ENCODE measurements at places on chromosomes 13 and 19.

GRCh38 chr19:50030937-50031336 is 5.1 kb downstream of the ZNF473 start:
- no peak for DNase-seq
- H3K27ac ChIP-seq = no peak overlapping the region
- H3K27me3 ChIP-seq = no peaks in the 10 kb centered on the region
- no peaks in the 10 kb centered on the region for H3K36me3 ChIP-seq

DNA sequence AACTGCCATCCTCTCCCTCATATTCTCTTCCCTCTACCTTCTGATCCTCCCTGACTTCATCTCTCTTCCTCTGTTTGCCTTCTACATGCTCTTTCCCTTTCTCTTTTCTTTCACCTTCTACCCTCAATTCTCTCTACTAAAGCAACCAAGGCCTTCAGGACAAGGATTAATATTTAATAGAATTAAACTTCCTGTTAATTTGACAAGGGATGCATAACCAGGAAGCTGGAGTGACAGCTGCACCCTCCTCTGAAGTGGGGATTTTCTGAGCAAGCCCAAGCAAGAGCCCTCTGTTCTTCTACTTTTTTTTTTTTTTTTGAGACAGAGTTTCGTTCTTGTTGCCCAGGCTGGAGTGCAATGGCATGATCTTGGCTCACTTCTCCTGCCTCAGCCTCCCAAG is 63.4 kb upstream of the MED4 start:
- no peak overlapping the region for H3K4me3 ChIP-seq
- no peaks in the 10 kb centered on the region for H3K27me3 ChIP-seq
- DNase-seq = no peak
- H3K4me1 ChIP-seq = peaks cover 37% of the 10 kb centered on the region
- no peaks in the 10 kb centered on the region for H3K36me3 ChIP-seq
- no peak overlapping the region for H3K27ac ChIP-seq

- H3K27ac ChIP-seq = no peak overlapping the region
- no peak for DNase-seq
- no peaks in the 10 kb centered on the region for H3K36me3 ChIP-seq
- no peaks in the 10 kb centered on the region for H3K4me1 ChIP-seq
- H3K27me3 ChIP-seq = 0 out of 2 replicates have a peak, but pooled peaks cover 13% of the 10 kb centered on the region
Observed at GRCh38 chr19:28264556-28264955, 948.4 kb downstream of the UQCRFS1 start.

GRCh38 chr13:62524061-62524460 is 1108.4 kb upstream of the PCDH20 start:
- H3K4me3 ChIP-seq = no peak overlapping the region
- no peaks in the 10 kb centered on the region for H3K36me3 ChIP-seq
- no peaks in the 10 kb centered on the region for H3K4me1 ChIP-seq
- no peaks in the 10 kb centered on the region for H3K27me3 ChIP-seq
- H3K27ac ChIP-seq = no peak overlapping the region
- no peak for DNase-seq

DNA sequence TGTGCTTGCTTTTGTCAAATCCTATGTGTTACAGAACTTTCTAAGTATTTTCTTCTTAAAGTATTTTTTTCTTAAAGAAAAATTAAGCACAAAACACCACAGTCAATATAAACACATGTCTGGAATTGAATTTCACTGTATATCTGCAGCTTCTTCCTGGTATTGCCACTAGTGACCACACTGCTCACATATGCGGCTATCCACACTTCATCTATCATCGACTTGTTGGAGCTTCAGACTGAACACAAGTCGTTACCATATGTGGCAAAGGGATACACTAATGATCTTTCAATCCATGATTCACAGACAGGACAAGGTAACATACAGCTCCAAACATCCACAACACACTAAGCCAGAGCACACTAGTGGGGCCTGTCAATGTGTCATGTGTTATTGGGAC is 498.4 kb upstream of the ARGLU1 start:
- no peak for DNase-seq
- no peak overlapping the region for H3K27ac ChIP-seq
- no peaks in the 10 kb centered on the region for H3K27me3 ChIP-seq
- no peak overlapping the region for H3K4me3 ChIP-seq
- no peaks in the 10 kb centered on the region for H3K36me3 ChIP-seq

GRCh38 chr19:55090564-55090963 is 14.9 kb downstream of the EPS8L1 start:
- H3K27me3 ChIP-seq = peaks cover 10% of the 10 kb centered on the region
- peaks cover 8% of the 10 kb centered on the region for H3K36me3 ChIP-seq
- no peak overlapping the region for H3K4me3 ChIP-seq
- peaks cover 6% of the 10 kb centered on the region for H3K4me1 ChIP-seq

DNA sequence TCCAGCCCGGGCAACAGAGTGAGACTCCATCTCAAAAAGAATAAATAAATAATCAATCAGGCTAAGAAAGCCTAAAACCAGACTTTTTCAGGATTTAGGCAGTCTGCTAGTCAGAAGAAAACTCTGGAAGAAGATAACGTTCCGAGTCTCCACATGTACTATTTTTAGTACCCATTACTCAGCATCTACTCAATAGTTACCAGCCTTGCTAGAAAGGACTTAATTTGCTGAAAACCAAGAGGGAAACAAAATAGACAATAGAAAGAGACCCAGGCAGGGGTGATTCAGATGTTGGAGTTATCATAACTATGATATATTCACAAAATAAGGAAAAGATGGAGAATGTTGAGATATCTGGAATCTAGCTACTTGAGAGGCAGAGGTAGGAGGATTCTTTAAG is 3.6 kb upstream of the LIN7B start:
- H3K4me3 ChIP-seq = no peak overlapping the region
- H3K27me3 ChIP-seq = no peaks in the 10 kb centered on the region
- peaks cover 18% of the 10 kb centered on the region for H3K36me3 ChIP-seq
- peaks cover 13% of the 10 kb centered on the region for H3K4me1 ChIP-seq
- peak overlapping the region; percentile 55 for H3K27ac ChIP-seq
- DNase-seq = peak; percentile 79

GRCh38 chr19:3821857-3822364 is 35.7 kb upstream of the MATK start:
- H3K4me3 ChIP-seq = no peak overlapping the region
- no peaks in the 10 kb centered on the region for H3K36me3 ChIP-seq
- DNase-seq = peak; percentile 53
- H3K4me1 ChIP-seq = 0 out of 2 replicates have a peak, but pooled peaks cover 7% of the 10 kb centered on the region

GRCh38 chr13:44817131-44817671 is 172.1 kb downstream of the NUFIP1 start:
- H3K27ac ChIP-seq = peak overlapping the region; percentile 42
- H3K4me1 ChIP-seq = peaks cover 33% of the 10 kb centered on the region
- H3K4me3 ChIP-seq = no peak overlapping the region
- no peaks in the 10 kb centered on the region for H3K27me3 ChIP-seq

- peaks cover 26% of the 10 kb centered on the region for H3K4me1 ChIP-seq
- no peaks in the 10 kb centered on the region for H3K27me3 ChIP-seq
- H3K36me3 ChIP-seq = no peaks in the 10 kb centered on the region
Observed at GRCh38 chr13:90485436-90485835, 862.1 kb upstream of the MIR17HG start.

DNA sequence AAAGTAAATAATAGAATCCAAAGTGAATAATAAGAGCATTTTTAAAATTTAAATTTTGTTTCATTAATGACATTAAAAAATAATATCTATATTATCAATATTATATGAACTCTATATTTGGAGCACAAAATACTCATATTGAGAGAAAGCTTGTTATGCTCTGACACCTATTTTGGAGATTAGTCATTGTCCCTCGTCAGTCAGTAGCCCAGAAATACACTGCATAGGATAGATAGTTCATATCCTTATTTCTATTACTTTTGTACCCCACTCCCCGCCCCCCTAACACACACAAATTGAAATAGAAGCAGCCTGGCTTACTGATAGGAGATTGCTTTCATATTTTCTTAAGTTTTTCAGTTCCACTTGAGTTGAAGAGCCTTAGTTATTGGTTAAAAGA is 652.8 kb downstream of the PCDH9 start:
- H3K36me3 ChIP-seq = no peaks in the 10 kb centered on the region
- H3K4me1 ChIP-seq = no peaks in the 10 kb centered on the region
- no peaks in the 10 kb centered on the region for H3K27me3 ChIP-seq
- DNase-seq = no peak
- no peak overlapping the region for H3K4me3 ChIP-seq

DNA sequence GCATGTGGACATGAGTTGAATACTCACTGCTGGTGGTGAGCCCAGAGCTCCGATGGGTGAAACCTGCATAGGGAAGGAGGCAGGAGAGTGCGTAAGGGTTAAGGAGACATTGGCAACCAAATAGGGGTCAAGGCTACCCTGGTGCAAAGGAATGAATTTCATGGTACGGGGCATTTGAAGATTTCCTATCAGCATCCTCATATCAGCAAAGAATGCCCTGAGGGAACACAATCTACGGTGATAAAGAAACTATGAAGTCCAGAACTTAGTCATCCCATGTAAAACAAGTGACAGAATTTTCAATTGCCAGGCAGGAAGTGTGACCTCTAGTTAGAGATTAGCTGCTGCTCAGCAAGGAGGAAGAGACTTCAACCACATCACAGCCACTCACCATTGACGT is 64.9 kb downstream of the MBD3L1 start:
- no peaks in the 10 kb centered on the region for H3K27me3 ChIP-seq
- no peak overlapping the region for H3K27ac ChIP-seq
- no peaks in the 10 kb centered on the region for H3K4me1 ChIP-seq
- H3K36me3 ChIP-seq = no peaks in the 10 kb centered on the region

DNA sequence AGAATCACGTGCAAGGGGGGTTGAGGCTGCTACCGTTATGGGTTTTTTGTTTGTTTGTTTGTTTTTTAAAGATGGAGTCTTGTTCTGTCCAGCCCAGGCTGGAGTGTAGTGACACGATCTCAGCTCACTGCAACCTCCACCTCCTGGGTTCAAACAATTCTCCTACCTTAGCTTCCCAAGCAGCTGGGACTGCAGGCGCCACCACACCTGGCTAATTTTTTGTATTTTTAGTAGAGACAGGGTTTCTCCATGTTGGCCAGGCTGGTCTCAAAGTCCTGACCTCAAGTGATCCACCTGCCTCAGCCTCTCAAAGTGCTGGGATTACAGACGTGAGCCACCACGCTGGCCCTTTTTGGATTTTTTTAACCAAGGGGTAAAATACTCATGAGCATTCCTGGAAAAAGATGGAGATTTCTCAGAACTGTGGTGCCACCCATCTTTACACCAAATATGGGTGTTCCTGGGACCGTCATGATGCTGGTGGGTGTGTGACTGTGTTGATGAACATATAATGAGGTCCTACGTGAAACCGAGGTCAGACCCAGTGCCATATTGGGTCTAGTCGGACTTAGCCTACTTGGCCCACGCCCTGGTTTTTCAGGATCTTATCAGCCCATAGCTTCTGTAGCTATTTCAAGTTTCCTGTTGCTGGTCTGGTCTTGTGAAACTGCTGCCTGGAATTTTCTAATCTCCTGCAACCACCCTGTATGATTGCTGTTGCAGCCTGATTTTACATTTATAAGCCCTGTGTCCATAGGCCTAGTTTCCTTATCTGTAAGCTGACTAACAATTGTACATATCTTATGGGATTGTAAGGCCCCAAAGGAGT is 6.2 kb downstream of the PPP1R15A start:
- 0 out of 2 replicates have a peak overlapping the region, but pooled peaks have one; percentile 12 for H3K27ac ChIP-seq
- peaks cover 14% of the 10 kb centered on the region for H3K4me1 ChIP-seq
- DNase-seq = peak; percentile 51
- no peak overlapping the region for H3K4me3 ChIP-seq
- no peaks in the 10 kb centered on the region for H3K27me3 ChIP-seq

GRCh38 chr19:53294786-53295441 is 27.4 kb upstream of the VN1R4 start:
- H3K36me3 ChIP-seq = no peaks in the 10 kb centered on the region
- no peak overlapping the region for H3K27ac ChIP-seq
- DNase-seq = no peak
- H3K4me1 ChIP-seq = no peaks in the 10 kb centered on the region
- H3K4me3 ChIP-seq = no peak overlapping the region
- H3K27me3 ChIP-seq = no peaks in the 10 kb centered on the region

- H3K27ac ChIP-seq = no peak overlapping the region
- no peak for DNase-seq
- H3K4me3 ChIP-seq = no peak overlapping the region
- no peaks in the 10 kb centered on the region for H3K36me3 ChIP-seq
- no peaks in the 10 kb centered on the region for H3K27me3 ChIP-seq
- no peaks in the 10 kb centered on the region for H3K4me1 ChIP-seq
Observed at GRCh38 chr13:106499113-106499512, 36.3 kb downstream of the EFNB2 start.

DNA sequence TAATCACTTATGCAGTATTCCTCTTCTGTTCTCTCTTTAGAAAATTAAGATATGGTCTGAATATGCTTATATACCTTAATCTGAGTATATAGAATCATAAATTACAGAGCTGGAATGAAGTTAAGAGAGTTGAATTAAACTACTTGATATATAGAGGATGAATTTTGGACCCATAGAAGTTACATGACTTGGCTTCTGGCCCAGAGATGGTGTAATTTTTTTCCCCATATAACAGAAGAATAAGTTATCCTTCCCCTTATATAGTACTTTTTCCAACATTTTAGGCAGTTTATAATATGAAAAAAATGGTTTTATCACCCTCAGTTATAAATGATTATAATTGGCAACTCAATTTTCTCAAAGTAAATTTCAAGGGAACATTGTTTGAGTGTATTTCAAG is 616.3 kb downstream of the TBC1D4 start:
- no peaks in the 10 kb centered on the region for H3K27me3 ChIP-seq
- no peak overlapping the region for H3K27ac ChIP-seq
- H3K4me1 ChIP-seq = peaks cover 17% of the 10 kb centered on the region
- H3K36me3 ChIP-seq = no peaks in the 10 kb centered on the region
- no peak for DNase-seq

DNA sequence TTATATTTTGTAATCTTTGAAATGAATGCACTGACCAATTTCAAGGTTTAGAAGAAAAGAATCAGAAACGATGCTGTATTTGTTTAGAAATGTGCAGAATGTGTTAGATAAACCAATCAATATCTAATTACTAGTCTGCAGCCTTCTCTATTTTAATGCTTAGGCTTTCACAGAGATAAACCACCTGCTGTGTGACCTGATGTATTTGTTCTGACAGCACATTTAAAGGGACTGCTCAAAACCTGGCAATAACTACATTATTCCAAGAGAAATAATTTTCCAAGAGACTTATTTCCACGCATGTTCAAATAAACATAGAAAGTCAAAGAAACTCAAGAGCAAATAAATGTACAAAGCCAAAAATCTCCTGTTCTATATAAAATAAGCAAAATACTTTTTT is 641.6 kb upstream of the PCDH20 start:
- H3K4me1 ChIP-seq = no peaks in the 10 kb centered on the region
- H3K27ac ChIP-seq = no peak overlapping the region
- no peaks in the 10 kb centered on the region for H3K36me3 ChIP-seq

GRCh38 chr19:46155237-46155636 is 7.2 kb downstream of the IGFL2 start:
- peaks cover 72% of the 10 kb centered on the region for H3K27me3 ChIP-seq
- H3K4me1 ChIP-seq = no peaks in the 10 kb centered on the region
- H3K4me3 ChIP-seq = no peak overlapping the region
- DNase-seq = no peak

- no peaks in the 10 kb centered on the region for H3K36me3 ChIP-seq
- peak; percentile 60 for DNase-seq
- peak overlapping the region; percentile 24 for H3K27ac ChIP-seq
Observed at GRCh38 chr13:60090574-60090973, 73.2 kb downstream of the DIAPH3 start.

DNA sequence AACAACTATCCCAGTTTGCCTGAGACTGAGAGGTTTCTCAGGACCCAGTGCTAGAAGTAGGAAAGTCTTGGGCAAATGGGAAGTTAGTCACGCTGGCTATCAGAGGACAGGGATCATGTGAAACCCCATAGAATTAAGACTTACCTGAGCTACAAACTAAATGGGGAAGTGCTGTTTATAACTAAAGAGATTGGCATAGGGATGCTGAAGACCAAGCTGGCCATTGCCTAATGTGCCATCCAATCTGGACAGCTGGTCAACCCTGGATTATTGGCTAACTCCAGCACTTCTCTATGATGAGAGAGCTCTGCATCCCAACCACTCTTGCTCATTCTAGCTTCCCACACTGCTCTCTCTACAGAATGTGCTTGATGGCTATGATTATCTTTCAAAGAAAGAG is 216.1 kb downstream of the TDRD3 start:
- H3K4me1 ChIP-seq = no peaks in the 10 kb centered on the region
- no peaks in the 10 kb centered on the region for H3K36me3 ChIP-seq
- H3K27me3 ChIP-seq = peaks cover 81% of the 10 kb centered on the region
